Stimulated activated CD4-positive, alpha-beta T cell treated with anti-CD3 and anti-CD28 coated beads, Interleukin-12 subunit alpha, Interleukin-12 subunit beta, amount 100 ng/mL, for 4 hours (primary cell): ENCODE measurements at places on chromosomes 13 and 19.

DNA sequence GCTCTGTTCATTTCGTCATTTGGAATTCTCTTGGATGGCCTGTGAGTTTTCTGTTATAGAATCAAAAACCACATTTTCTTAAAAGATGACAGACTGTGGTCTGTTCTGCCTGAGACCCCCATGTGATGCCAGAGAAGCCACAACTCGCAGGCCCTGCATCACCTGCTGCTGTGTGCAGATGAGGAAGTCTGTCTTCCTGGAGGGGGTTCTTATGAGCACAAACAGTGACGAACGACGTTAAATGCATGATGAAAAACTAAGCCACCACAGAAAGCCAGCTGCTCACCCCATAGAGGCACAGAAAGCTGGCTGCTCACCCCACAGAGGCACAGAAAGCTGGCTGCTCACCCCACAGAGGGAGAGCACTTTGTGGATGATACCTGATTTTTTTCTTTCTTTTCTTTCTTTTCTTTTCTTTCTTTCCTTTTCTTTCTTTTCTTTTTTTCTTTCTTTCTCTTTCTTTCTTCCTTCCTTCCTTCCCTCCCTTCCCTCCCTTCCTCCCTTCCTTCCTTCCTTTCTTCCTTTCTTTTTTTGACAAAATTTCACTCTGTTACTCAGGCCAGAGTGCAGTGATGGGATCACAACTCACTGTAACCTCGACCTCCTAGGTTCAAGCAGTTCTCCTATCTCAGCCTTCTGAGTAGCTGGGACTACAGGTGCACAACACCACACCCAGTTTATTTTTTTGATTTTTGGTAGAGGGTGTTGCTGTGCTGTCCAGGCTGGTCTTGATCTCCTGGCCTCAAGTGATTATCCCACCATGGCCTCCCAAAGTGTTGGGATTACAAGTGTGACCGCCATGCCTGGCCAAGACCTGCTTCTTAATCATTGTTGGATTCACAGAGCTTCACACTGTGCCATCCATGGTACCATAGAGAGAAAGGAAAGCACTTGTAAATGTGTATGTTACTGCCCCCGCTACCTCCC, 1191.4 kb downstream of the UQCRFS1 start:
- no peak for DNase-seq

DNA sequence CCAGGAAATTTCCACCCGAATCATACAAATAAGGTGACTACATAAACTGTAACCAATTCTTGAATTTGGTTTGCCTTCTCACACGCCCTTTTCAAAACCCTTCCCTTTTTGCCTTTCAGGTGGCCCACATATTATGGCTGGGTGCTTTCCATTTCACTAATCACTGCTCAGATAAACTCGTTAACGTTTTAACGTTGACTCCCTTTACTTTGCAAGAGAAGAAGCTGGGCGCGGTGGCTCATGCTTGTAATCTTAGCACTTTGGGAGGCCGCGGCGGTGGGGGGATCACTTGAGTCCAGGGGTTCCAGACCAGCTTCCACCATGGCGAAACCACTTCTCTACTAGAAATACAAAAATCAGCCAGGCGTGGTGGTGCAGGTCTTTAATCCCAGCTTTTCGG, 19.8 kb upstream of the ZNF91 start:
- no peak for DNase-seq

DNA sequence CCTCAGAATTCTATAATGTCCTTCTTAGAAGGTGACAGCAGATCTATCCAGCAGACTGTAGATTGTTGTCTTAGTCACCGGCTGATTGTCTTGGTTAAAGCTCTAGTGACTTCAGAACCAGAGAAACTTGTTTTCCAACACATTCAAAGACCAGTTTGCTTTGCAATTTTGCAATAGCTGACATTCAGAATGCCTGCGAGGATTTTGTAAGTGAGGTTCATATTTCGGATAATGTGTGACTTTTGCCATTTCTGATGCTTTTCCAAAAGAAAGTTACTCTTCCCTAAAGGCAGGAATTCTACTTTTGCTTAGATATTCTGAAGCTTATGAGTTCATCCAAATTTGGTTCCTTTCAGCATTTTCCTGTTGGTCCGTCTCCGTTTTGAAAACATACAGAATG, 13.2 kb downstream of the SPINT2 start:
- DNase-seq = no peak

DNA sequence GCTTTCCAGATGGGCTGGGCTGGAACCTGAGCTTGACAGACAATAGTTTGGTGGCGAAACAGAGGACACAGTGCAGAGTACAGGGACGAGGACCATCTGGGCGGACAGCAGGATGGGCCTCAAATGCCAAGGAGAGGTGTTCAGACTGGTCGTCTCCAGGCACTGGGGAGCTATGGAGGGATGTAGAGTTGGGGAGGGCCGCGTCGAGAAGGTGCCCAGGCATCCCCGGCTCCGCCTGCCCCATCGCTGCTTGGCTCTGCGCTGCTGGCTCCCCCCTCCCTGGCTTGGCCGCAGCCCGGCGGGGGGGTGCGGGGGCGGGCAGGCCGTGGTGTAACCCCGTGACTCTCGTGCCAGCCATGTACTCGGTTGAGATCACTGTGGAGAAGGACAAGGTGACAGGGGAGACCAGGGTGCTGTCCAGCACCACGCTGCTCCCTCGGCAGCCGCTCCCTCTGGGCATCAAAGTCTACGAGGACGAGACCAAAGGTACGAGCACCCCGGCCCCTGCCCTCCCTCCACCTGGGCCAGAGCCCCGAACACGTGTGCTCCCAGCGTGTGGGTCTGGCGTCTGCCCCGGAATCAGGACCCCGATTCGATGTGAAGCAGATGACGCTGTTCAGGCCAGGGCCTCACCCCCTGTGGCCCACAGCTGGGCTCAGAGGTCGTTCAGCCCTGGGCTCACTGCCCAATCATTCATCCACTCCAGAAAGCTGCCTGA, 10.8 kb upstream of the MISP start:
- no peak for DNase-seq

GRCh38 chr13:97574926-97575325, 141.0 kb downstream of the RAP2A start:
- DNase-seq = no peak

DNA sequence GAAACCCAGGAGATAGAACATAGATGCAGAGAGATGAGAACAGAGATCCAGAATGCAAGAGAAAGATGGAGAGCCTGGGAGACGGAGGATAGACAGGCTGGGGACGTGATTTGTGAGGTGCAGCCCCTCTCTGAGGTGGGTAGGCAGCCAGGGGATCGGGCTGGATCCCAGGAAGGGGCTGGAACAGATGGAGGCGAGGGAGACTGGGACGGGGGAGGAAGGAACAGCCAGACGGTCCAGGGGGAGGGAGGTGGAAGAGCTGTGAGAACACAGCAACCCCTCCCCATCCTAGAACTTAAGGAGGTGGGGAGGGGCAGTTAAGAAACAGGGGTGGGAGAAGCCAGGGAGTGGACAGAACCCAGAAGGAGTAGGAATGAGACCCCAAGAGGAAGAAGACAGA, 3.1 kb downstream of the SLC17A7 start:
- no peak for DNase-seq

DNA sequence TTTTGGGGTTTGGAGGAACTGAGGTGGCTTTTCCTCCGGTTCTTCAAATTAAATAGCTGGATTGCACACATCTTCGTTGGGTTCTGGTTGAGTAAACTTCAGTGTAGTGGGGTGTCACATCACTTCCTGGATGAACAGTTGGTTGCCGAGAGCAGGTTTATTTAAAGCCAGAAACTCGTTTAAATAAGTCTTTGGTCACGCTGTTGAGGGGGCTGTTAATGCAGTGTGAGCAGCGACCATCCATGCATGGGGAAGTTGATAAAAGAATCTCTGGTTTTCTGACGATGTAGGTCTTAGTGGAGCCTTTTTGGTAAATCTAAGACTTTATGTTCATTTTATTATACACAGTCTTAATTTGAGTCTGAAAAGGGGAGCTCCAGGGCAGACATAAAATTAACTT, 351.2 kb upstream of the ARGLU1 start:
- DNase-seq = no peak

- no peak for DNase-seq
These were observed 156.1 kb downstream of the NUFIP1 start for GRCh38 chr13:44833139-44833538.

DNA sequence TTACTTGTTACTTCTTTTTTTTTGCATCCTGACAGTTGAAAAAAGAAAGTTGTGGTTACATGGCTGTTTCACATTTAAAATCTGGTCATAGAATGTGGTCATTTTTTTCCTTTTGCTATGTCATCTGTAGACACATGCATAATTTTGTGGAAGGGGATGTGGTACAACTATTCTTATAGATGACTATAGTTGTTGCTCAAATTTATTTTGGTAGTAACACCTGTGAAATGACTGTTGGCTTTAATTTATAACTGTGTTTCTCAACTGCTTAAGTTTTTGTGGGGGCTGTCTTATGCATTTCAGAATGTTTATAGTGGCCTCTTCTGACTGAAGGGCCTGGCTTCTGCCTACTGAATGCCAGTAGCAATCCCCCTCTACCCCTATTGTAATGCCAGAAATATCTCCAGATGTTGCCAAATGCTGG, 130.5 kb downstream of the PAN3 start:
- no peak for DNase-seq

- DNase-seq = no peak
These were observed 41.6 kb upstream of the SPRY2 start for GRCh38 chr13:80382576-80382975.

DNA sequence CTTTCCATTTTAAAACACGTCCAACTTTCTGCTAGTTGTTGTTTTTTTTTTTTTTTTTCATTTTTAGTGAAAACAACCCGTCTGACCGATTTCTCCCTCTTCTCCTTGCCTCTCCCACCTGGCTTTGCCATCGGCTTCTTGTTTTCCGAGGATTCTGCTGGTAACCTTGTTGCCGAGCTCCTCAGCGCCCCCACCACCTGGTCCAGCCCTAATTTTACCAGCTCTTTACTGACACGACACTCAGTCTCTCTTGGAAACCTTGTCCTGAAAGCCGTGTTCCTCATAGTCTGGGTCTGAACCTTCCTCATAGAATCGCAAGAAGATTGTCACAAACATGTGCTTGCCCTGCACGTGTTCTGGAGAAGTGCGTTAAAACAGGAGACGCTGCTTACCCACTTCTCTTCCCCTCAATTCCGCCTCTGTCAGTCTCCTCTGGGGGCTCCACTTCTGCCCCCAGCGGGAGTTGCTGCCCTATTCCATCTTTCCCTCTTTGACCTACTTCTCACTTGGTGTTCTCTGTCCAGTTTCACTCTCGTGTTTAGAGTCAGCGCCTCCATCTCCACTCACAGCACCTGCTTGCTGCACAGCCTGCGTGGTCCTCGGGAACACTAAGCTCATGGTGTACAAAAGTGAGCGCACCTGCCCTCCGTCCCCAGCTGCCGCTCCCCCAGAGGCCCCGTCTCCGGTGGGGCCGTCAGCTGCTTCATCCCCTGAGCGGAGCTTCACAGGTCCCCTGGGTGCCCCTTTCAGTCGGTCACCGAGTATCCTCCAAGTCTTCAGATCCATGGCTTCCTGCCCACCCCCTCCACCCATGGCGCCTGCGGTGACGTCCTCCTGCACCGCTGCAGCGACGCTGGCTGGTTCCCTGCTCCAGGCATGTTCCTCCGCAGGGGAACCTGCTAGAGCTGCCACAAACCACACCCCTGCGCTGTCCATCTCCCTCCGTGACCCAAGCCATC, 65.1 kb downstream of the TM9SF2 start:
- no peak for DNase-seq

- DNase-seq = no peak
These were observed 543.6 kb downstream of the RFC3 start for GRCh38 chr13:34361560-34361959.

DNA sequence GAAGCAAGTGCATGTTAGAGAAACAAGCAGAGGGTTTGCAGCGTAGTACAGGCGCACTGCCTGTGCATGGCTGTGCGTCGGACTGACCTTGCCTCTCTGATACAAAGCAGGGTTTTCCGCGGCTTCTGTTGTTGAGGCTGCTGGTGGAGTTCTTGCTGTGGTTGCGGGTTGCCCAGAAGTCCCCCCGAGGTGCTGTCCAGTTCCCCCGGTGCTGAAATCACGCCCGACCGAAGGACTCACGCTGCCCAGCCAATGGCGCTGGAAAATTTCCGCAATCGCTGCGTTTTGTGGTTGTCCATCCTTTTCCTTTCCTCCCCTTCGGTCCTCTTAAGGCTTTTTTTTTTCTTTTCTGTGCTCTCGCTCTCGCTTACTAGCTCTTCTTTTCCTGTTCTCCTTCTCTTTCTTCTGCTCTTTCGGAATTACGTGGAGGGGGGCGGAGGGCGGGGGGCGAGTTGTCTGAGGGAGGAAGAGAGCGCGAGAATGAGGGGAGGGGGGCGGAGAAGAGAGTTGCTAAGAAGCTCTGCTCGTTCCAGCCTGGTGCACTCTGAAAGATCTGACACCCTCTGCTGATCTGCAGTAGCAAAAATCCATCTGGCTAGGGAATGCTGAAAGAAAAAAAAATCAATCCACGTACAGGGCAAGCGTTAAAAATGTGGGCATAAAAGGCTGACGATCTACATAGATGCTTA, at the start of gene SLITRK1:
Gene SLITRK1 (minus strand): TSS at position 558 of the 689 bp plus-strand sequence. CDS start 967 bp downstream, outside the sequence.
- no peak for DNase-seq

DNA sequence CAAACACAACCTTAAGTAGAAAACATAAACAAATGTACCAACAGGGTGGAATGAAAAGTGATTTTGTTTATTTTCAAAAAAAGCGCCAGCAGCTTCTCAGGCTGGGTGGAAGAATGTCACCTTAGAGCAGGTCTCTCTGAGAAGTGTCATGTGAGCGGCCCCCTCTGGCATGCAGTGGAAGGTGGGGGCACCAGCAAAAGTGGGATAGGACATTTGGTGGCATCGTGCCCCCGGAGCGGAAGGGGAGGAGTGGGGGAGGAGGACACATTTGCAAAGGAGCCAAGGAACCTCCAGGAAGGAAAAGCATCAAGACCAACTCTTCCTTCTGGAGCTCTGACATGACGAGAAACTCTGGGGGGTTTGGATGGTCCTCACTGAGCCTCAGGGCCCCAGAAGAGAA, 635.3 kb downstream of the UQCRFS1 start:
- DNase-seq = no peak

GRCh38 chr19:14375055-14375581, 6.1 kb upstream of the ADGRE5 start:
- DNase-seq = no peak

DNA sequence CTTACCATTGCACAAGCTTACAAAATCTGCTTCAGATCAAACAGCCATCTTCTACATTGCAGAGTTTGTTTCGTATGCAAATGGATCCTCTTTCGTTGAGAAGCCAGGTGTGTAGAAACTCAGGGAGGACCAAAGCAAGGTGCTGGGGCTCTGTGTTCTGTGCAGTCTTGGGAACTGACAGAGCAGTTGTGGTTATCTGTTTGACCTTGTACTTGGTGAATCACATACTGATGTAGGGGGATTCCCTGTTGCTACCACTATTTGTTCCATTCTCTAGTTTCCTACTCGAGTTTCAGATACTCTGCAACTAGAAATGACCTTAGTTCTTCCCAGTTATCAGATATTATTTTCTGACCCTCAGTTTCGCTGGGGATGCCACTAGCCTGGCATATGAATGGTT, 95.2 kb upstream of the CLDN10 start:
- no peak for DNase-seq
